Nucleus accumbens (tissue), 56 donors: ENCODE measurements at places on chromosomes 4 and X.

GRCh38 chr4:62461961-62462360 is 1261.8 kb downstream of the ADGRL3 start:
- no peak for DNase-seq

DNA sequence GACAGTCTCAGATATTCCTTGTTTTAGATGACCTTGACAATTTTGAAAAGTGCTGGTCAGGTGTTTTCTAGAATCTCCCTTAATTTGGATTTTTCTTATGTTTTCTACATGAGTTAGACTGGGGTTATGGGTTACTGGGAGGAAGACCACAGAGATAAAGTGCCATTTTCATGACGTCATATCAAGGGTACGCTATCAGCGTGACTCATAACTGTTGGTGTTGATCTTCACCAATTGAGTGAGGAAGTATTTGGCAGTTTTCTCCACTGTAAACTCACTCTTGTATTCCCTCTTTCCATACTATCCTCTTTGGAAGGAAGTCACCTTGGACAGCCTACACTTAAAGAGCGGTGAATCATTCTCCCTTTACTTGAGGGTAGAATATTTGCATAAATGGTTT is 56.9 kb downstream of the MAGEC1 start:
- DNase-seq, result no peak

- no peak for DNase-seq
Observed at GRCh38 chrX:18899796-18900380, 84.0 kb downstream of the PHKA2 start.

- no peak for DNase-seq
Observed at GRCh38 chr4:112234952-112235609, 3.5 kb downstream of the AP1AR start.

DNA sequence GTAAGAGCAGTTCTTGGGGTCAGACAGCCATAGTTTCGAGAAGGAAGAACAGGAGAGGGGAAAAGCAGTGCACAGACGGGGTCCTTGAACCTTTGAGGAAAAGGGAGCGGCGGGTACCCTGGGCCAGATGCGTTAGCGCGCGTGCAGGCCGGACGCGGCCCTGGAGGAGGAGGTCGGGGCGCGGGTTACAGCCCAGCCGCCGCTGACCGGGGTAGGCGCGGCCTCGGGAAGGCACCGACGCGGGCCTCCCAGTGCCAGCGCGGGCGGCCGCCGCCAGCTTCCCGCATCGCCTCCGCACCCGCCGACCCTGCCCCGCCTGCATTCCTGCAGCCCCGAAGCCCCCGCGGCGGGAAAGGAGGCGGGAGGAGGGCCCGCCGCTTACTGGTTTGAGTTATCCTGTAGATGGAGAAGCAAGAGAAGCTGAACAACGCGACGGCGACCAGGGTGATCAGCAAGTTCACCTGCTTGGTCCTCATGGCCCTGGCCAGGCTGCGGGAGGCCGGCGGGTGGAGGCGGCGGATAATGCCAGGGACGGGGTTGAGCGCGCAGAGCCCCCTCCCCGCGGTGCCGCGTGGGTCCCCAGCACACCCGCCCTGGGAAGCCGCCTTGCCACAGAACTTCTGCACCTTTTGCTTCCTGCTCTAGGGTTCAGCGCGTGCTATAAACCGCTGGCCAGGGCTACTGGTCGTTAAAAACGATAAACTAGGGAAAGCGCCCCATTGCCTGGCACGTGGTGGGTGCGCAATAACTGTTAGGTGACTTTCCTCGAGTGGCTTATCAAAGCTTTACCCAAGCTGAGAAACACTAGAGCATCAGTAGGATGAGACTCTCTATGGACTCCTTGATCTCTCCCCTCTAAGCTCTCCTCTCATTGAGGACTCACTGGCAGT is at the start of gene MGAT4D:
TSS of gene MGAT4D (minus strand) at position 547 of the 890 bp plus-strand sequence. CDS start at position 476, 71 bp downstream.
- DNase-seq, result no peak

- no peak for DNase-seq
Observed at GRCh38 chrX:45903781-45904201, 641.4 kb downstream of the ZNF674 start.

DNA sequence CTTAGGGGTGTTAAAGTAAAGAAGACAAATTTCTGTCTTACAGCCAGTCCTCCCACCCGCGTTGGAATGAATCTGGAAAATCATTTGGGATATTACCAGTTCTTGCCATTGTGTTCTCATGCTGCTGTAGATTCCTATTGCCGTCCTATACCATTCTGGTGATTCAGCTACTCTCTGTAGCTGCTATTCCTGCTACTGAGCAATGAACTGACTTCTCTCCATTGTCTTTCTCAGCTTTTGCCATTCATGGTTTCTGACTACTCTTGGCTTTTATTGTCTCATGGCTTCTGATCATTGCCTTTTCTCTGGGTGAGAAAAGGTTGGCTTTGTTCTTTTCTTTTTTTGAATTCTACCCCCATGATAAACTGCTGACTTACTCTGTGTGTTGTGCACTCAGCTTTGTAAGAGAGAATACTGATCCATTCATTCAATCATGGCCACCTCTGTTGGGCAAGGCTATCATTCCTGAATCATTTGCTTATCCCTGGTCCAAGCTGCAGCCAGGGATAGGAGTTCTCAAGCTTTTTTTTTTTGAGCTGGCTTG is 27.7 kb upstream of the METAP1 start:
- DNase-seq, result no peak
